ENCODE measurements at places on chromosomes 1 and 21.

DNA sequence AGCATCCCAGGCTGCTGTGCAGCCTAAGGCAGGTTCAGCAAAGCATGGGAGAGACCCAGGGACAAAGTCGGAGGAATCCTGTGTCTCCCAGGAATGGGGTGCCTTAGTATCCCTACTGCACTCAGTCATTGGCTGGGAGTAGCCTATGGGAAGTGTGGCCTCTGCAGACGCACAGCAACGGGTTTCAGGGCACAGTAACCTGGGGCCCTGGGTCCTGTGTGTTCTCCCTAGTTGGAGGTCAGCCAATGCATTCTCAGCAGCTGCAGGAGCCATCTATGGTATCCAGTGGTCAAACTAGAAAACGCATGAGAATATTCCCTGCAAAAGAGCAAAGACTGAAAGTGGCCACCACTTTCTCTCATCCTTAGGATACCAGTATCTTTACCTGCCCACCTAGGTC is 13.7 kb upstream of the C1orf21 start:
- DNase-seq: no peak

GRCh38 chr1:42777852-42778251 is 6.9 kb upstream of the TMEM269 start:
- no peak for DNase-seq

DNA sequence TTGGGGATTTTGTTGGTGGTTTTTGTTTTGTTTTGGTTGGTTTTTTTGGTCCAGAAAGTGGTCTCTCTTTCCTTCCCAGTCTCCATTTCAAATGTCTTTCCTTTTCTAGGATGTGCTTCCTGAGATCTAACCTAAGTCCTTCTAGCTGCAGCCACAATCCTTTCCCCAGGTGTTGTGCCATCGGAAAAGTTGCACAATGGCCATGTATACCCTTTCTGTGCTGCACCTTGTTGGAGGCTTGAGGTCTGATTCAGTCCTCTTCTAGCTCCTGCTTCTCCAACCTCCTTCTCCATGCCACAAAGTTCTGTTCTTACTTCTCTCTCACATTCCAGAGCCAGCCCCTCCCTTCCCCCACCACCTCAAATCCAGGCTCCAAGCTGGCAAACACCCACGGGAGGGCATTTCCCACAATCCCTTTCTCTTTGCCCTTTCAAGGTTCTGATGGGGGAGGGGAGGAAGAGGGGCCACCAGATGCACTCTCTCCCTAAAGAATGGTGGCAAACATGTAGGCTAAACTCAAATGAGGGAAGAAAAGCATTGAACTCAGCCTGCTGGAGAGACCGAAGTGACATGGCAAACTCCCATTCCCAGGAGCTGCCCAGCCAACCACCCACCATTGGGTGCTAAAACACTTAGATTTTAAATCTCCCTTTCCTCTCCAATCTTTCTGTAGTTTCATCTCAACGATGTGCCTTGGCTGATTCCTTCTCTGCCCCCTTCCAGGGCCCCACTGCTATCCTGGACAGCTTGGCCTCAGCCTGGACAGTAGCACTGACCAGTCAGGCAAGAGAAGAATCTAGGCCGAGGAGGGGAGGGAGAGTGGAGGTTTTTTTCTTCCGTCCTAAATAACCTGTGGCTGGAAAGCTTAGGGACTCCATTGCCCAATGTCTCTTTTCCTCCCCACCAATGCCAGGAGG is 2.9 kb downstream of the KCNJ10 start:
- no peak for DNase-seq

DNA sequence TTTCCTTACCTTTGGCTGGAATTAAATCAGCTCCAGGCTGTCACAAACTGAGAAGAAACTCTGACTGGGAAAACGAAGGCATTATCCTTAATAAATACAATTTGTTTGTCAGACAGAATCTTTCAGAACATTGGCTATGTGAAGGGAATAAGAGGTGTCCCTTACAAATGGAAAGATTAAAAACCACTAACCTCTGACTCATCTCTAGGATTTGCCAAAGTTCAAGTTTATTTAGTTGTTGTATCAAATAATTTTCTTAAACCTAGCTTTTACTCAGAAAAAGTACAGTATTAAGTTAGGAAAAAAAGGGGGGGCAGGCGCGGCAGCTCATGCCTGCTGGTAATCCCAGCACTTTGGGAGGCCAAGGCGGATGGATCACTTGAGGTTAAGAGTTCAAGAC is 15.7 kb downstream of the SERTAD4 start:
- DNase-seq: no peak

DNA sequence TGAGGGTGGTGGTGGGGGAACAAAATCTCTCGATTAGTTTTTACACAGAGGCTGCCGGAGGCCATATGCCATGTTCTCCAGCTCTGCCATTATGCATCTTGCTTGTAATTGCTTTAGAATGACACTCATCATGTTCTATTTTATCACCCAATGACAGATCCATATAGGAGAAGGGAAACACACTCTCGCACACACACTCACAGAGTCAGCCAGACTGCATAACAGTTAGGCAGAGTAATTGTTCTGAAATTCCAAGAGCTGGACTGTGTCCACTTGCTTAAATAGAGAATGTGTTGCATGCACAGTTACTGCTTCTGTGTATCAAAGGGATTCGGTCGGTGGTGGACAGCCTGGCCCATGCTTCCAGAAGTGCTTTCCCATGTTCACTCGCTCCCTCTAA is 30.6 kb downstream of the KCND3 start:
- no peak for DNase-seq

GRCh38 chr1:40633931-40634376 is 31.5 kb downstream of the RIMS3 start:
- no peak for DNase-seq

DNA sequence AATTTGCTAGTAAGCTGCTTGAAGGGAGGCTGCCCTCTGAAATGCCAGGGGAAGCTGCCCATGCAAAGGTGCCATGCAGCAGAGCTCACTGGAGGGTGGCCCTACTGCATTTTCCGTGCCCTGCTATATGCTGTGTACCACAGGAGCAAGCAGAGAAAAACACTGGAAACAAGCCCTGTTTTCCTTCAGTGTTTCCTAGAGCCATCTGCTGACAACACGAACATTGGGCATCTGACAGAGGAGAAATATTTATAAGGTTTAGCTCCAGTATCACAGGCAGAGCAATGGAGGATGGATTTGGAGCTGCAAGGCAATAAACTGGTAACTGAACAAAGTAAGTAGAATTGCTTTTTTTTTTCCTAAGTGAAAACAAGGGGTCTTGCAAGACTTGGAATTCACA is 198.4 kb downstream of the USP25 start:
- DNase-seq: no peak

- DNase-seq: no peak
These were observed 2.6 kb downstream of the MGST3 start for GRCh38 chr1:165633614-165634013.

DNA sequence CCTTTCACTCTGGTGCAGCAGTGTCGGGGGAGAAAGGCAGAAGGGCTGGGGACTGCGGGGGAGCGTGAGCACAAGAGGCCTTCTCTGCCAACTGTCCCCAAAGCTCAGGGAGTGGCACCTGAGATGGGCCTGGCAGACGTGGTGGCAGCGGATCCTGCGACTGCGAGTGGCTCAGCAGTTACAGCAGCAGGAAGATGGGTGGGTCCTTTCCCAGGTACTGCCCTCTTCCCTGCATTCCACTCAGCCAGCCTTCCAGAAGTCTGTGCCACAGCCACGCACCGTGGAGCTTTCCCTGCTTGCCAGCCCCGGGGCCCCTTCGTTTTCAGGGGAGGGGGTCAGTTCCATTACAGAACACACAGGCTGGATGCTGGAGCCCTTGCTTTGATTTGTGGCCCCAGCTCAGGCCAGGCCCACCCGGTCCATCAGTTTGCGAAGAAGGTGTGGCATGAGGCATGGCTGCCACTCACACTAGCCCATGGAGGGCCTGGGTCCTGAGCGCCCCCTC is 17.2 kb downstream of the MTHFR start:
- DNase-seq: no peak

DNA sequence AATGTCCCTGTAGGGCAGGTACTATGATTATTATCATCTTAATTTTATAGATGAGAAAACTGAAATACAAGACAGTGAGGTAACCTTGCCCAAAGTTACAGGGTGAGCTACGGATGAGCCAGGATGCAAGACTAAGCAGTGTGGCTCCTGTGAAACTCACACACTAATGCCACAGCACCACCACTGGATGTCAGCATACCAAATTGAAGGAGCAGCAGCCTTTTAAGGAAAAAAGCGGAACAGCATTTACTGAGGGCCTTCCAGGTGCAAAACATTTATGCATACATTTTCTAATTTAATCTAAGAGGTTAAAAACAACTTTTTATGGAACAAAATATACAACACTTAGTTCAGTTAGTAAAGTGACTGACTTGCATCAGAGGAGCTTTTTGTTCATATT is 41.7 kb downstream of the SEC16B start:
- DNase-seq: no peak

GRCh38 chr1:42142894-42143675 is 10.1 kb upstream of the GUCA2B start:
- DNase-seq: no peak

DNA sequence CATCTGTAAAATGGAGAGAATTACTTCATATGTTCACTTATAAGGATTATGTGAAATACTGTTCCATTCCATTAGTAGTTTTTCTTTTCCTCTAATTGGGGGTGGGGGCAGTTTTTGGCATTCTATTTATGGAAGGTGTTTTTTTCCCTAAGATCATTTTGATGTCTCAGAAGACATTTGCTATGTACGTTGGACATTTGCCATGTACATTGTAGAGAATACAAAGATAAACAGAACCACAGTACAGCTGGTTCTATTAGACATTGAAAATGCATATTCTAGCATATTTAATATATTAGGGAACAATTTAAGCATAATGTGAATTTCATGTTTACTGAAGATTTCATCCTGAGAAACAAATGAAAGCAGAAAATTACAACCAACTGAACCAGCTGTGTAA is 98.5 kb downstream of the PTBP2 start:
- no peak for DNase-seq

GRCh38 chr1:203512848-203513584 is 19.1 kb downstream of the OPTC start:
- DNase-seq: no peak

- no peak for DNase-seq
These were observed 142.1 kb downstream of the DHRS3 start for GRCh38 chr1:12475947-12476346.

- DNase-seq: no peak
These were observed 462.0 kb upstream of the RUNX1 start for GRCh38 chr21:35510957-35511695.

DNA sequence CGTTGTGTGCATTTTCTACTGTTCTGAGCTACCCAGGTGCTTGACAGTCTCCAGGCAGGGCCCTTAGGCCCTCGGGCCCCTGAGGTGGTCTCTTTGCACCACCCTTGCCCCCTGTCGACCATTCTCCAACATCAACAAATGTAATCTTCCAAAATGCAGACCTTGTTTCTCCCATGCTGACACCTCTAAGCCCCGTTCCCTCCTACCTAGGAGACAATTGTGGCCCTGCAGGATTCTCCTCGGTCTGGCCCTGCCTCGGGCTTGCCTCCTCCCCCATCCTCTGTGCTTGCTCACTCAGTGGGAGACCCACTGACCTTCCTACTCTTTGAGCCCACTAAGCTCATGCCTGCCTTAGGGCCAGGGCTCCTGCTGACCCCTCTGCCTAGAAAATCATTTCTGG is 104.2 kb upstream of the TARDBP start:
- DNase-seq: no peak

DNA sequence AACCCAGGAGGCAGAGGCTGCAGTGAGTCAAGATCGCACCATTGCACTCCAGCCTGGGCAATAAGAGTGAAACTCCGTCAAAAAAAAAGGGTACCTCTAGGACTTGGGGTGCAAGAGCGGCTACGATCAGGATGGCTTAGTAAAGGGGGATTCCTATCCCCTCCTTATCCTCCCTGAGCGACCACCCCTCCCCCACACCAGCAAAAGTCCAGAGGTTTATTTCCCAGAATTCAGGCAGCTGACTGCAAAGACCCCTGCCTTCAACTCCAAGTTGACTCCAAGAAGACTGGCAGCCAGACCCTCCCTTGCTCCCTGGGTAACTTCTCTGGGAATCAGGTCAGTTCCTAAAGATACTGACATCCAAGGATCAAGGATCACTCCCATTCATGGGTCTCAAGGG is 12.4 kb upstream of the PRDM16 start:
- no peak for DNase-seq

DNA sequence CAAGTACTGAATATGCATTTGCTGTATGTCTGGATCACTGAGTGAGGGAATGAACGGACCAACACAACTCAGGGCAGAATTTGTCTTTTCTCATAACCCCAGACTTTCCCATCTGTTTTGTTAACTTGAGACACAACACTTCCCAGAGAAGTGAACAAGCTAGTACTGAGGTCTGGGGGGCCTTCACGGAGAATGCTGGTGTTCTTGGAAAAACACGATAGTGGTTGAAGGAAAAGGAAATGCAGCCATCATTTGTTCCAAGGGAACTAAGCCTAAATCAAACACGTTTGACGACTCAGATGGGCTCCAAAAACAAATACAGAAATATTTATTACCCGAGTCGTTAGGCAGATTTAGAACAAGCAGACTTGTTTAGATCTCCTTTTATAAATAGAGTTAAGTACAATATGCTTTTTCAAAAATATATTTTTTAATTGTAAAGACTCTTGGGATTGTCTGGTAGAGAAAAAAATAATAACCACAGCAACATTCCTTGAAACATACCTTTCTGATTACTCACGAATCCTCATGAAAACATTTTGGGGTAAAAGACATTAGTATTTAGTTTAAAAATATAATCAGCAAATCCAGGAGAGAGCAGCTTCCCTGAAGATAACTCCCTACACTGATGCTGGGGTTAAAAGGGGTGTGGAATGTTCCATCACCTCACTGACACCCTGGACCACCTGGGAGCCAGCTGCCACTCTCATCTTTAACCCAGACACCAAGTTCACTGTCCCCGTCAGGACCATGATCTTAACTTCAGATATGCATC is 427.7 kb upstream of the RUNX1 start:
- no peak for DNase-seq

DNA sequence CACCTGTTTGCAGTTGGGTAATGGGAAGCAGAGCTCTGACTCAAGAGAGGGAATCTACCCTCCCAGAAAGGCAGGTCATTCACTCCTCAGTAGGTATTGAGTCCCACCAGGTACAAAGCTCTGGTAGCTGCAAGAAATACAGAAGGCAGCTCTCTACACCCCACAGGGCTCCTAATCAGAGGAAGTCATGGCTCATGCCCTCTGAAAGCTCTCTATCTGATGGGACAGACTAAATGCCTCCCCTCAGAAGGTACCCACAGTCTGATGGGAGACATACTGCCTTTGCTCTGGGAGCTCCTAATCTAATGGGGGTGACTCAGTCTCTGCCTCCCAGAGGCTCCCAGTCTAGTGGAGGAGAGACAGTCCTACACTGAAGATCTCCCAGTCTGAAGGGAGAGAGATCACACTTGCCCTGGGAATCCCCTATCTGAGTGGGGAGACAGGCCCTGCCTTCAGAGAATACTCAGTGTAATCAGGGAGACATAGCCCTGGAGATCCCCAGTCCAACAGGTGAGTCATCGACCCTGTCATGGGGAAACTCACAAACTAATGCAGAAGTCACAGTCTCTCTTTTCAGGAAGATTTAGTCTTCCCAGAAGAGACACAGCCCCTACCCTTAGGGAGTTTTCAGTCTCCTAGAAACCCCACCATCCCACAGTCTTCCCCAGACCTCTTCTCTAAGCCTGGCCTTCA is 23.7 kb downstream of the CAMK1G start:
- no peak for DNase-seq

All from stimulated activated CD8-positive, alpha-beta memory T cell treated with anti-CD3 and anti-CD28 coated beads, Interleukin-4, amount 100 ng/mL, for 1 hour (primary cell).